NCI-H1417 (cell line): ENCODE measurements at places on chromosomes 6 and 20.

GRCh38 chr20:46001498-46001897, 7.2 kb upstream of the MMP9 start:
- no peak for DNase-seq

- no peak for DNase-seq
Observed at GRCh38 chr6:1678201-1678600, 68.5 kb downstream of the FOXC1 start.

DNA sequence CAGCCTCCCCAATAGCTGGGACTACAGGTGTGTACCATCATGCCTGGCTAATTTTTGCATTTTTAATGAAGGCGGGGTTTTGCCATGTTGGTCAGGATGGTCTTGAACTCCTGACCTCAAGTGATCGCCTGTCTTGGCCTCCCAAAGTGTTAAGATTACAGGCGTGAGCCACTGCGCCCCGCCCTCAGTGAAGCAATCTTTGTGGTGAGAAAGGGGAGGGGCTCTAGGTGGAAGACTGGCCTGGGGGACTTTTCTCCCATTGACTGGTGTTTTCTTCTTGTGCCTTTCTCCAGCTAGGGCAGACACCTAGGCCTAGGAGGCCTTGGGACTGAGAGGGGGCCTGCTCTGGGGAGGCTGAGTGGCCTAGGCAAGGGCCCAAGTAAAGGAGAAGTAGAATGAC, 84.1 kb downstream of the DNAAF9 start:
- no peak for DNase-seq

DNA sequence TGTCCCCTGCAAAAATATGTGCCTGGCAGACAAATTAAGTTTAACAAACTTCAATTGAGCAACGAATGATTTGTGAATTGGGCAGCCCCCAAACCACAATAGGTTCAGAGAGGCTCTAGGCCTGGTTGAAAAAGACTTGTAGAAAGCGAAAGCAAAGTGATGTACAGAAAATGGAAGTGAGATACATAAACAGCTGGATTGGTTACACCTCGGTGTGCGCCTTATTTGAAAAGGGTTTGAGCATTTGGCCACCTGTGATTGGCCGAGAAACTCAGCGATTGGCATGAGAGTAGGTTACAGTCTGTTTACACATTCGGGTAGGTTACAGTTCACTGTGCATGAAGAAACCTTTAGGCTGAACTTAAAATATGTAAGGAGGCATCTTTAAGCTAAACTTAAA, 136.9 kb downstream of the CD83 start:
- DNase-seq, result no peak

- no peak for DNase-seq
Observed at GRCh38 chr6:116265041-116265829, 11.4 kb upstream of the TSPYL4 start.

DNA sequence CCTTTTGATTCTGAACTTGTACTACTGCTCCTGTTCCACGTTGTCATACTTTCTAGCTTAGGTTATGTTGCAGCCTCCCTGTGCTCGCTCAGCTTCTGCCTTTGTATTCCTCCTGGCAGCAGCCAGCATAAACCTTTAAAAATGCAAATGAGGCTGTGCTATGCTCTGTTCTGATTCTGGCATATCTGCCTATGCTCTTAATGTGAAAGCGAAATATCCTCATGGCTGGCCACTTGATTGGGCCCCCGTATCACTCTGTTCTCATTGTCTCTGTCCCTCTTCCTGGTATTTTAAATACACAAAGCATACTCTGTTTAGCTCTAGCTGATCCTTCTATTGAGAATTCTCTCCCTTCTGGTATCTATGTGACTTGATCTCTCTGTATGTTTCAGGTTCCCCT, 139.0 kb downstream of the JARID2 start:
- no peak for DNase-seq

DNA sequence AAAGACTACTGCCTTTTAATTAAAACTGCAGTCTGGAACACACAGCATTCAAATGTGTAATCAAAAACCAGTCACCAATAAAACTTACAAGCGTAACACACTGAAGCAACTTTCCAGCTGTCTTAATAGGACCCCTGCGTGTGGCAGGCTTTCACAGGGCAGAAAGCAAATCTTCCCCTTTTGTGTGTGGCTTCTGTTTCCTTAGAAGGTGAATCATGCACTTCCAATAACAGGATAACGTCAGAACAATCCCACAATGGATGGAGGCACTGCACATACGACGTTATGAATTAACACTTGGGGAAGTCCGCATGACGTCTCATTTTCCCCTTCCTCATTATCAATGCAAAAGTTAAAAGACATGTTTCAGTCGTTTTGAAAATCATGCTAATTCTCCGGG, 44.8 kb downstream of the INSM1 start:
- DNase-seq, result peak; percentile 34

DNA sequence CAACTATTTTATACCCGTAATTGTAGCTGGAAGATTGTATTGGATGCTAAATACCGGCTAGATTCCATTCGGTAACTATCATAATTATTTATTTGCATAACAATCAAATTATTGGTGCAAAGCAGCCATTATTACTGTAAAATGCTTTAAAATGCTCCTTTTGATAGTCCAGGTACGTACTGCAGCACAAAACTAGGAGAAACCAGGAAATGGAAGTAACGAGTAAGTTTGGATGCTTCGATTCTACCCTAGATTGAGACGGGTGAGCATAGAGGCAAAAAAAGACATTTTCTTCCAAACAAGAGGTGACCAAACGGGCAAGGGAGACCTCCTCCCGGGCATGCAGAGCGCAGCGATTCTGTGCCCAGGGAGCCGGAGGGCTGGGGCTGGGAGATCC, 469 bp upstream of the XRN2 start:
- no peak for DNase-seq

- DNase-seq, result no peak
Observed at GRCh38 chr6:100136590-100136989, 142.6 kb upstream of the MCHR2 start.

GRCh38 chr6:33589731-33590530, 9.9 kb upstream of the BAK1 start:
- peak; percentile 53 for DNase-seq

- DNase-seq, result no peak
Observed at GRCh38 chr6:79609225-79609595, 21.9 kb upstream of the SH3BGRL2 start.

DNA sequence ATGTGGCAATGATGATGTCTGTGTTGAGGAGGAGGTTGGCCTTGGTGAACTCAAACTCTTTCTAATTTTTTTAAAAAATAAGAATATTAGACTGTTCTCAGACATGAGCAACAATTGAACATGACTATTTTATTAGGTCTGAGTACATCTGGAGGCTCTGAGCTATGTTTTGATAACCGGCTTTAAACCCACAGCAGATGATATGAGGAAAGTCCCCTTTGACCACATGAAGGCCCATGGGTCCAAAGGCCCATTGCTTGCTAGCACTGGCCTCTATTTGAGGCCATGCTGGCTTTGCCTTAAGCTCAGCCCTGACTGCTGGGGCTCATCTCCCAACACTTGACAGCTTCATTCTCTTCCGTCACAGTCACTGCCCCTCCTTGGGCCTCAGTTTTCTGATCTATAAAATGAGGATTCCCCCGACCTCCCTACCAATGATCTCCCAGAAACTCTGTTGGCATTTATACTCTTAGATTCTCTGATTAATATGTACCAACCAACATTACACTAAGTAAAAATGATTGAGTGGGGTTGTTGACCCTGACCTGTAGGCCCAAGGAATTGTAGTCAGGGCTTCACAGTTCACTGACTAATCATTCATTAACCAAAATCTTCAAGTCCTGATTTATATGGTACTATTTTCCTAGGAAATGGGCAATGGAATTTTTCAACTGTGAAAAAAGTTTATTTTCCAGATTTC, 23.9 kb upstream of the TINAG start:
- no peak for DNase-seq

DNA sequence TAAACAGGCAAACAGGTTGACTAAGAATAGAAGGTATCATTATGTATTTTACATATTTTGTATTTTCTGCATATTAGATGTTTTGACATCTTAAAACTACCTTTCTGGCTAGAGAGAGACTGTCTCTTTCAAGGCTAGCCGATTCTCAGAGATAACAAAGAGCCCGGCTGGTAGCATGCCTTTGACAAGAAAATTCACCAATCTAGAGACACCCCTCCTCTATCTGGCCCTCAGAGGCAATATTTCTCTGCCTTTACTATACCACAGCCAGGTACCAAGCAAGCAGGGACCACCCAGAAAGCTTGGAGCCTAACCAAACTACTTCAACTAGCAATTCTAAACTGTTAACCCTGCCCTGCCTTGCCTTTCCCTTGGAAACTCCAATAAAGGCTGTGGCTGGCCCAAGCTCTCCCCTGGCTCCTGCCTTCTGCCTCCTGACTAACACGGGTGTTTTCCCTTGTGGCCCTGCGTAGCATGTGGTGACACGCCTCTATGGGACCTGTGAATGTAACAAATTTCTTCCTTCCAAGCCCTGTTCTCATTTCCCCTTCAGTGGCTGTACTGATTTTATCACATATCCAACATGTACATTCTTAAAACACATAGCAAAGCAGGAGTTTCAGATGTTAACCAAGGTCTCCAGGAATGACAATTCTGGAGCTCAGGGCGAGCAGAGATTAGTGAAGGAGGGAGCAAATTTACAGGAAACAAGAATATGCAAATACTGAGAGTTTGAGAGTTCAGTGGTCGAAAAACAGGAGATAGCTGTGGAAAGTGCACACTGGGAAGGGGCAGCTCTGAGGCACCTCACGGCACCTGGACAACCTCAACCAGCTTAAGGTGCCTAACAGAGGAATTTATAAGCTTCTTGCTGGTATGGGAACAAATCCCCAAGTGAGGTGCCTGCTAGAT, 120.8 kb downstream of the BACH2 start:
- no peak for DNase-seq

DNA sequence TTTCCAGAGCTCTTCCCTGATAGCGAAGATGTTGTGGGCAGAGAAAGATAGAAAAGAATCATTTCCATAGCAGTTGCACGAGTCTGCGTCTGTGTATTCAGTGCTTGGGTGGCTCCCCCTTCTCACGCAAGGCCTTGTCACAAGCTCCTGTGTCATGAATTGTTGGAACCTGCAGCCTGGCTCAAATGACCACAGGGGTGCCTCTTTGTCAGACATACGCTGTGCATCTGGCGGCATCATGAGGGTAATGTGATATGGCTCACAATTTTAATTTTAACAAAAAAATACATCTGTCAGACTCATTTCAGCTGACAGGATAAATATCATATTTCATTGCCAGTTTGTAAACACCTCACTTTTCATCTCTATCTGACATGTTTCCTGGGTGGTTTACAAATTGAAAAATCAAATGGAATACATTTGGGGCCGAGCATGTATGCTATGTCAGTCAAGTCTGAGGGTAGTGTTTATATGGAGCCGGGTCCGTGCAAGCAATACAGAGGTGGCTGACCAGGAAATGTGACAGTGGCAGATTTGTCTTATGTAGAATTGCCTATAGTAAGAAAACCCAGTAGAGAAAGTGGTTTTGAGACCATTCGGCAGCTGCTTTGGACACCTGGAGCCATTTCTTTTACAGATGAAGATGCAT, 90.9 kb downstream of the CAP2 start:
- peak; percentile 91 for DNase-seq
